ENCODE measurements at places on chromosomes 1 and 21. TPM values are rescaled to one million over a fixed set of nuclear protein-coding genes. Genes with fewer than 3 reads are reported as not detected.

- DNase-seq, result no peak
Observed at GRCh38 chr1:7331926-7332535, 439.1 kb upstream of the VAMP3 start.

DNA sequence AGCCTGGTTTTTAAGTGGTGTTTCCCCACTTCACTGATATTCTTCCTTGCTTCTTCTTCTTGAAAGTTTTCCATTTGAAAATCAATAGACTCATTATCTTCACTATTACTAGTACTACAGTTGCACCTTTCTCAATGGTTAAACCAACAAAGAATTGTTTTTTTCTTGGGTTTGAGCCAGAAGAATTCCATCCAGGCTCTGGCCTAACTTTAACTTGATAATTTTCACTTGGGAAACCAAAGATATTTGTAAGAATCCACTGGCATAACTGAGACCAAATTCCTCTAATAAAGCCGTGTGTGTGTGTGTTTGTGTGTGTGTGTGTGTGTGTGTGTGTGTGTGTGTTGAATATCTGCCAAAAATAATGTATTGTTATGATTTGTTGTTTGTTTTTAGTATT lies 103.2 kb downstream of the SGIP1 start:
- no peak for DNase-seq

- no peak for DNase-seq
Observed at GRCh38 chr1:232689711-232690110, 59.8 kb upstream of the SIPA1L2 start.

- peak; percentile 24 for DNase-seq
Observed at GRCh38 chr1:7554385-7555235, 216.5 kb upstream of the VAMP3 start.

GRCh38 chr1:65022216-65022615 lies 55.9 kb upstream of the JAK1 start:
- no peak for DNase-seq

DNA sequence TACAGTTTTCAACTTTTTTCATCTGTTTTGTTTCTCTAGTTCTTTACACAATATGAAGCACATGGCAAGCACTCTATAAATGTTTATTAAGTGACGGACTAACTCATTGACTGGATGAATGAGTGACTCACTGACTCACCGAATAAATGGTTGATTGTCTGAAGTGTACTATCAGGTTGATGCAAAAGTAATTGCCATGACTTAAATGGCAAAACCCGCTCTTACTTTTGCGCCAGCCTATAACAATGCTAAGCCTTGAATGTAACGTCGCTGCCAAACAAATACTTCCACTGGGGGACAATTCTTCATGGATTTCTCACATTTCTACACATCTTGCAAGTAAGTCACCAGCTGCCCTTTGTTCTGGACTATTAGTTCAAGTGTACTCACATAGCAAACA lies 109.0 kb upstream of the KCTD3 start:
- no peak for DNase-seq

- DNase-seq, result no peak
Observed at GRCh38 chr1:200040481-200041138, 13.1 kb downstream of the NR5A2 start.

Gene REN
- 0.29 TPM for total RNA-seq

Gene RAB42
- 1.9 TPM for total RNA-seq

Gene FOXO6
- total RNA-seq, result not detected

All from RPMI7951 (cell line).